ENCODE measurements at places on chromosomes 2 and 18. TPM values are rescaled to one million over a fixed set of nuclear protein-coding genes. Genes with fewer than 3 reads are reported as not detected.

DNA sequence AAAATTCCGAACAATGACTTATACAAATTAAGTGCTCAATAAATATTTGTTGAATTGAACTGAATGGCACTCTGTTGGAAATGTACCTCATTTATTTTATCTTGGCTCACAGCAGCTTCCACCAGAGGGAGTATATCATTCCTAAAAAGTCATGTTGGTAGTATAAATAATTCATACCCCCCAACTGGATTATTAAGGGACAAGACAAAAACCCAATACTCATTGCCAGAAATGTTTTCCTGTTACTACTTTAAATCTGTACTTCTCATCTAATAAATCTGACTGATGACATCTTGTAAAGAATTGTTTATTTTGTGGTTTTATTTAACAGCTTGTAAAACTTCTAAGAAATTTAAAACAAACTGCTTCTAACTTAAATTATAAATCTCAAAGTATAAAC, 163.9 kb downstream of the CDH2 start:
- H3K36me3 ChIP-seq, result no peaks in the 10 kb centered on the region
- no peaks in the 10 kb centered on the region for H3K4me1 ChIP-seq
- H3K4me3 ChIP-seq, result no peak overlapping the region
- no peak overlapping the region for H3K27ac ChIP-seq

DNA sequence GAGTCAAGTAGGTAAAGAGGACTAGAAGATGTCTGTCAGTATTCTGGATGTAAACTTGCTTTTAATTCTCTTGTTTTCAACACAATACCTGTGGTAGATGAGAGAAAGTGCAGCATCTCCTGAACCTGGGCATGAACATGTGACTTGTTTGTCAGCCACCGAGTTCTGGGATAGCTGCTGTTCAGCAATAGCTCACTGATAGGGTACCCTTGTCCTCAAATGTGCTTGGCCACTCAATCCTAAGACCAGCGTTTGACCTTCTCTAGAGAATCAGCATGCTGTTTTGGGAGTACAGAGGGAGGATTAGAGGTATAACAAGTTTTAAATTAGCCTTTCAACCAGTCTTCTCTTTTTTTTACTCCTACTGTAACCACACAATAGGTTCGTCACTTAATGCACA, 23.2 kb downstream of the RPIA start:
- no peak for DNase-seq
- peaks cover 14% of the 10 kb centered on the region for H3K4me1 ChIP-seq
- peaks cover 24% of the 10 kb centered on the region for H3K36me3 ChIP-seq
- H3K4me3 ChIP-seq, result no peak overlapping the region

DNA sequence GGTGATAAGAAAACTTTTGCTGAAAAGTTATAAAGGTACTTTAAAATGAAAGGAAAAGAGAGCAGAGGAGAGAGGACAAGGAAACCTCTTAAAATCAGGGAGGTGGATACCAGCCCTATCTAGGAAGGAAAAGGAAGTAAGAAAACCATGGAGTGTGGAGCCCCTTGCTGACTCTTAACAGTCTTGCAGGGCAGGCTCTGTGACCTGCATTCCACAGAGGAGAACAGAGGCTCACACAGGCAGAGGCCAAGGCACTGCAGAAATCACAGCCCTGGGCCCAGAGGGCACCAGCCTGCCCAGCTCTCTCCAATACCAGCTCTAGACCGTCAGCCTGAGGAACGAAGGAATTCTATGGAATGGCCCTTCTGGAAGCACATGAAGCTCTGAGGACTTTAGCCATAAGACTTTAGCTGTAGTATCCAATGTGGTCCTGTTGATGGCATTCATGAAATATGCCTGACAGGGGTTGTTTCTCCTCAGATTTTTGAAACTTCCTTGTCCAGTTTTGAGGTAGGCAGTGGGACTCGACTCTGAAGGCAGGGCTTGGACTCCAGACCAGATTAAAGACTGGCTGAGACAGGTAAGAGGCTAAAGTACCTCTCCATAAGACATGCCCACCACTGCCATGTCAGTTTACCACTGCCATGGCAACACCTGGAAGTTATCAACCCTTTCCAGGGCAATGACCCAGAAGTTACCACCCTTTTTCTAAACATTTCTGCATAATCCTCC, 216.3 kb downstream of the ANAPC1 start:
- no peak overlapping the region for H3K27ac ChIP-seq
- no peaks in the 10 kb centered on the region for H3K4me1 ChIP-seq
- H3K4me3 ChIP-seq, result no peak overlapping the region
- no peaks in the 10 kb centered on the region for H3K27me3 ChIP-seq
- H3K36me3 ChIP-seq, result no peaks in the 10 kb centered on the region

DNA sequence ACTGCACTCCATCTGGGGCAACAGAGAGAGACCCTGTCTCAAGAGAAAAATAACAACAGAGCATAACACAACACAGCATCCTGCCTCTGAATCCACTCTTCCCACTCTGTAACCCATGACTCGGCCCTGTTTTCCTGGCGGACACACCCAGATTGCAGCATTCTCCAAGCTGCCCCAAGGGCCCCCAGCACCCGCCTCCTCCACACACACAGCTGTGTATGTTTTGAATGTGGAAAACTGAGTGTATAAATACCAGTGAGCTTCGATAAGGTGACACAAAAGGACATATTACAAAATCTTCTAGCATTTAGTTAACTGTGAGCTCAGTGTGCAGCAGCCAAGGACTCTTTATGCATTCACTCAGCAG, 13.0 kb downstream of the IMPA2 start:
- DNase-seq, result no peak
- peaks cover 9% of the 10 kb centered on the region for H3K4me1 ChIP-seq
- no peaks in the 10 kb centered on the region for H3K36me3 ChIP-seq
- no peak overlapping the region for H3K4me3 ChIP-seq

The MARCHF4 gene
- not detected for total RNA-seq
